Upper lobe of left lung (tissue), 6 donors: ENCODE measurements at places on chromosomes 2 and 18.

- peak overlapping the region; percentile 84 for H3K4me3 ChIP-seq
- H3K36me3 ChIP-seq = peaks cover 10% of the 10 kb centered on the region
- DNase-seq = no peak
- no peaks in the 10 kb centered on the region for H3K27me3 ChIP-seq
- H3K27ac ChIP-seq = peak overlapping the region; percentile 99
Observed at GRCh38 chr2:61535449-61535848, 2.7 kb downstream of the XPO1 start.

DNA sequence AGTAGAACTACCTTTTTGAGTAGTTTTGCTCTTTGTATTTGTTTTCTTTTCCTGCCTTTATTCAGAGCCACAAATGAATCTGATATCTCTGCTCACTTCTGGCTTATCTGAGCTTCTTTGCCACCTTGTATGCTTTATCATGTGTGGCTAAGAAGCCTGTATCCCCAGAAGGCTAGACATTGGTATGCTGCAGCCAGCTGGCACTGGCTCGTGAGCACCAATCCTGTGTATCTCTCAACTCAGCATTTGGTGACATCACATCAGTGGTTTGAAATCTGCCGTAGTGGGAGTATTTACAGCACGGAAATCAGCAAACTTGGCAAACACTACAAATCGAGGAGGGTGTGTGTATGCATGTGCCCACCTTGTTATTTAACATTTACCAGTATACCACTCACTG is 183.7 kb upstream of the LHCGR start:
- DNase-seq = no peak
- no peak overlapping the region for H3K4me3 ChIP-seq
- no peak overlapping the region for H3K27ac ChIP-seq
- no peaks in the 10 kb centered on the region for H3K27me3 ChIP-seq
- no peaks in the 10 kb centered on the region for H3K4me1 ChIP-seq

GRCh38 chr18:26510337-26510736 is 38.0 kb downstream of the KCTD1 start:
- no peak overlapping the region for H3K4me3 ChIP-seq
- no peak overlapping the region for H3K27ac ChIP-seq
- no peaks in the 10 kb centered on the region for H3K36me3 ChIP-seq
- H3K27me3 ChIP-seq = no peaks in the 10 kb centered on the region

DNA sequence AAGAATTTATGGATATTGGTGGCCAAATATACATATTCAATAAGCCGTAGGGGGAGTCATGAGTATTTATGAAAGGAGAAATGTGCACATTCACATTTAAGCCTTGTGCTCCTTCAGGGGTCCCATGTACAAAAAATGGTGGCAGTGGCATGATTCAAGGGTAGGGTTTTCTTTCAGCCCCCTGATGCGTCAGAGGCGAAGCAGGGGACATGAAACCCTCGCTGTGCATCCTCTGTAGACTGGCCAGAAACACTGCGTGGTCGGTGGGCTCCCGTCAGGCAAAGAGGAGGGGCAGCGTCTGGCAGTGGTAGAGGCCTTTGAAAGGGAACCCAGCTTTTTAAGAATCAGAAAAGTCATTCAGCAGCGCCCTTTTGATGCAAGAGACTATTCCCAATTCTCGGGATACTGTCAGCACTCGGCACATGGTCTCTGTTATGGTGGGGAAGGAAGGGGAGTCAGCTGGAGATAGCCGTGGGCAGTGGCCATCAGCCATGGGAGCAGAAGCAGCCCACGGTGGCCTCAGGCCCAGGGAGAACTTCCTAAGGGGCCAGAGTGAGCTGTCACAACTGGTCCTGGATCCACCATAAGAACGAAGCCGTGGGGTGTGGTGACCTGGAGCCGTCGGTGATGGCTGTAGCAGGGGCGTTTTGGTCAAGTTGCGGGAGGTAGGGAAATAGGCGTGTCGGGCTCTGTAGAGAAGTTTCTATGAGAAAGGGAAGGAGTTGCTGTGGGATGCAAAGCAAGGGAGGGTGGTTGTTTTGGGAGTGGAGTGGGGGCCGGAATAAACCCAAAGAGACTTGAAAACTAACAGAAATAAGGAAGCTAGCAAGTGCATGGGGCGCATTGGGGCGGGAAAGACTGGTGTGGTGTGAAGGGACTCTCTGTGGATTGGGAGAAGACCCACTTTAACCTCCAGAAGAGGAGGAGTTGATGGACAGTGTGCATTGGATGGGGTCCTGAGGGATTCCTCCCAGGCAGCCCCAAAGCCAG is 95.6 kb downstream of the SH3BP4 start:
- no peaks in the 10 kb centered on the region for H3K27me3 ChIP-seq
- DNase-seq = peak; percentile 33
- H3K4me3 ChIP-seq = no peak overlapping the region
- H3K36me3 ChIP-seq = peaks cover 8% of the 10 kb centered on the region

DNA sequence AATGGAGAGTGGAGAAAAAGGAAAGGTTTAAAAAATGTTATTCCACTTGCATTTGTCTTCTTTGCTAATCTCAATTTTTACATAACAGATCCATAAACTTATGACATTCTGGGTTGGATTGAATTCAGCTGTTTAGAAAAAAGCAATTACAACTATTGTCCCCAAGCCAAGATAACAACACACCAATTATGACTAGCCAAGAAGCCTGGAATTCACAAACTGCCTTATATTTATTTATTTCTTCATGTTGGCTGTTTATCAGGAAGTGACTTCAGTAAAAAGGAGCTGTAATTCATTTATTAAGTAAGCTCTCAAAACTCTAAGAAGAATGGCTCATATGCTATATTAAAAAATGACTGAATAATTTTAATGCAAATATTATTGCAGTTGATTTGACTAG is 137.4 kb downstream of the CALCRL start:
- H3K36me3 ChIP-seq = no peaks in the 10 kb centered on the region
- H3K27ac ChIP-seq = no peak overlapping the region
- H3K27me3 ChIP-seq = no peaks in the 10 kb centered on the region
- no peaks in the 10 kb centered on the region for H3K4me1 ChIP-seq
- no peak for DNase-seq
- H3K4me3 ChIP-seq = no peak overlapping the region

DNA sequence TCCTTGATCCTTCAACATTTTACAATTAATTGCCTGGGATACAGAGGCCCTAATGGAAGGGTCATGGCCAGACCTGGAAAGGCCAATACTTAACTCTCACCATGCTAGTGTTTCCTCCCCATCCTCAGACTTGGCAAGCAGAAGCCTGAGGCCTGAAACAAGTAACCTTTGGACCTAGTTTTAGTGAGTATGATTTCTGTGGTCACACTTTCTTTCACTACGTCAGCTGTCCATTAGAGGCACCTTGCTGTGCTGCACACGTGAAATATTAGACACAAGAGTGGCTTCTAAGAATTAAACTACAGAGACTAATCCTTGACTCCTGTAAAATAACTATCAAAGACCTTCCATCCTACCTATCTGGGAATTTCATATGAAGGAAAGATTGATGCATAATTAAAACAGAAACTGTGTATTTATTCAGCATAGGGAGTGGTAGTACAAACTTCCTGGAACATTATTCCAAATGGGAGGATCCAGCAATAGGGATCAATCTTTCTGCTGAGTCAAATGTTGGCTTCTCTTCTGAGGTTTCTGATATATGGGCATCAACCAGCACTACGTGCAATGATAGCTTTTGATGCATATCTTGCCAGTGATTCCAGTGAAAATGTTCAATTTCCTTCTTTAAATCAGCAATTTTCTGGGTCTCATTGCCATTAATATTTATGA is 249.7 kb downstream of the IKZF2 start:
- no peak overlapping the region for H3K27ac ChIP-seq
- H3K4me3 ChIP-seq = no peak overlapping the region
- no peaks in the 10 kb centered on the region for H3K4me1 ChIP-seq

DNA sequence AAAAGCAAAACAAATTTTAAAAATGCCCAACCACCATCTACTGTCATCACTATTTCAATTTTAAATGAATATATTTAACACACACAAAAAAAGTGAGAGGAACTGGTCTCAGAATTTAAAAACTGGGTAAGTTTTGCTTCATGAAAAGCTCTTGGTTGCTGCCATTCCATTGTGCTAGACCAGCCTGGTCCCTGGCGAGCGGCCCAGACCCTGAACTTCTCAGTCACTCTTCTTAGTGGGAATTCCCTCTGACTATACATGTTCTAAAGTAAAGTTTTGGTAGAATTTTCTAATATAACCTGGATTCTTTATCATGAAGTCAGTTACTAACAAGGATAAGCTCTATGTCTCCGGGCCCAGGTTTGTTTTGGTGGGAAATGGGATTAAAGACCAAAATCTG is 34.8 kb upstream of the TMEM177 start:
- H3K4me1 ChIP-seq = peaks cover 4% of the 10 kb centered on the region
- no peak for DNase-seq
- no peaks in the 10 kb centered on the region for H3K36me3 ChIP-seq
- no peak overlapping the region for H3K4me3 ChIP-seq
- no peak overlapping the region for H3K27ac ChIP-seq

DNA sequence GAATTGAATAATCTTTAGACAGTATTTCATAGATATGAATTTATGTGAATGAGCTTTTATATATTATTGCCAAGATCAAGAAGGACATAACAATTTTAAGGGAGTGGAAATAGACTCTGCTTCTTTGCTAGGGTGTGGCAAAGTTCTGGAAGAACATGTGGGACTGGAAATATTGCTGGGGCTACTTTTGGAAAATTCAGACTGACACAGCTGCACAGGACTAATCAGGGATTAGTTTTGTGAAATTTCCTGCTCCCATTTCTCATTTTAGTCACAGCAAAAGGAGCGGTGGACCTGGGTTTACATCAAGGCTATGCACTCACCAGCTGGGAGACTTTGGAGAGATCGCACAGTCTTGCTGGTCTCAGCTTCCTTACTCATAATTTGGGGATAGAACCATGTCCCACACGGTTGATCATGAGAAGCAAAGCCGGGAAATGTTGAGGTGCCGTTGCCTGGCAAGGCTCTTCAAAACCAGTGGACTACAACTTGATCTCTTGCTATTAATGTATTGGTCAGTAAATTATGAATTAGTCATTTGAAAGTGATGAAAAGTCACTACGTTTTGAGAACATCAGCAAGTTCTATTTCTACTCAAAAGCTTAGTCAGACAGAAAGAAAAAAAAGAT is 42.4 kb downstream of the IL1RL2 start:
- H3K27ac ChIP-seq = no peak overlapping the region
- H3K4me1 ChIP-seq = peaks cover 32% of the 10 kb centered on the region
- H3K4me3 ChIP-seq = no peak overlapping the region

DNA sequence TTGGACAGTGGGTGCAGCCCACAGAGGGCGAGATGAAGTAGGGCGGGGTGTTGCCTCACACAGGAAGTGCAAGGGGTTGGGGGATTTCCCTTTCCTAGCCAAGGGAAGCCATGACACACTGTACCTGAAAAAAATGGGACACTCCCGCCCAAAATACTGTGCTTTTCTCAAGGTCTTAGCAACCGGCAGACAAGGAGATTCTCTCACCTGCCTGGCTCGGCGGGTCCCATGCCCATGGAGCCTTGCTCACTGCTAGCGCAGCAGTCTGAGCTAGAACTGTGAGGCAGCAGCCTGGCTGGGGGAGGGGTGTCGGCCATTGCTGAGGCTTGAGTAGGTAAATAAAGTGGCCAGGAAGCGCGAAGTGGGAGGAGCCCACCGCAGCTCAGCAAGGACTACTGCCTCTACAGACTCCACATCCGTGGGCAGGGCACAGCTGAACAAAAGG is 244.7 kb downstream of the NBAS start:
- no peaks in the 10 kb centered on the region for H3K27me3 ChIP-seq
- DNase-seq = peak; percentile 42
- no peaks in the 10 kb centered on the region for H3K4me1 ChIP-seq
- no peak overlapping the region for H3K27ac ChIP-seq
- no peak overlapping the region for H3K4me3 ChIP-seq

GRCh38 chr2:219002395-219003266 is 9.4 kb upstream of the CRYBA2 start:
- H3K36me3 ChIP-seq = no peaks in the 10 kb centered on the region
- H3K4me1 ChIP-seq = peaks cover 16% of the 10 kb centered on the region
- peak overlapping the region; percentile 86 for H3K27ac ChIP-seq
- peaks cover 6% of the 10 kb centered on the region for H3K27me3 ChIP-seq
- peak overlapping the region; percentile 10 for H3K4me3 ChIP-seq

- H3K27me3 ChIP-seq = peaks cover 11% of the 10 kb centered on the region
- DNase-seq = no peak
- H3K4me1 ChIP-seq = peaks cover 21% of the 10 kb centered on the region
- no peaks in the 10 kb centered on the region for H3K36me3 ChIP-seq
- H3K27ac ChIP-seq = no peak overlapping the region
Observed at GRCh38 chr2:199452260-199452990, 5.3 kb downstream of the SATB2 start.

- H3K36me3 ChIP-seq = no peaks in the 10 kb centered on the region
- H3K27me3 ChIP-seq = no peaks in the 10 kb centered on the region
- H3K4me3 ChIP-seq = no peak overlapping the region
- peaks cover 20% of the 10 kb centered on the region for H3K4me1 ChIP-seq
Observed at GRCh38 chr2:102256276-102256675, 55.1 kb upstream of the IL1RL1 start.

DNA sequence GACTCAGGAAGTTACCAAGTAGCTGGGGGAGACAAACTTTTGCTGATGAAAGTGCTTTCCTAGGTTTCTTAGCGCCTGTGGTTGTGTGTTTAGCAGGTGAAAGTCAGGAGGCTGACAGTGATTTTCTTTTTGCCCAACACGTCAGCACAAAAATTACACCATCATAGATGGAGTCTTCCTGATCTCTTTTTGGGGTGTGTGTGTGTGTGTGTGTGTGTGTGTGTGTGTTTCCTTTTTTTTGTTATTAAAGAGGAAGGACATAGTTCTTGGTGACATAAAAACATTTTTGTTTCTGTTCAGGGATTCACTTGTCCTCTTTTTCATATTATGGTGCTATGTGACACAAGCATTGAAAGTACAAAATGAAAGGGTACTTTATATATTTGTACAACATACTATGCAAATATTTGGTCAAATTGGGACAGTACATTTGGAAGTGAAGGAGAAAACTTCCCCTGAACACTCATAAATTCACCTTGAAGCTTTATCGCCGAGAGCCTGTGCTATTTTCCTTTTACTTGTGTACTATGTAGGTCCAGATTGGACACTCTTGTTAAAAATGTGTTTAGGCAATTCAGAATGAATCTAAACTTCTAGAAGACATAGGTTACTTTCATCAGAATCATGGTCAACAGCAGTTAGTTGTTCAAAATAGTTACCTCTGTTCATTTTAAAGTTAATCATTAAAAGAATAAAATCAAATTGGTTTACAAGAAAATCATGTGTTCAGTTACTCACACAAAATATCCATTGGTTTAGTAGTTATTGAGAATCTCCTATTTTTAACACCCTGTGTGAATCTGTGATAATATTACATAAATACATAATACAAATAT is 491.9 kb downstream of the IRS1 start:
- no peaks in the 10 kb centered on the region for H3K27me3 ChIP-seq
- DNase-seq = no peak
- H3K27ac ChIP-seq = no peak overlapping the region
- peaks cover 4% of the 10 kb centered on the region for H3K4me1 ChIP-seq

- H3K4me1 ChIP-seq = no peaks in the 10 kb centered on the region
- H3K27me3 ChIP-seq = no peaks in the 10 kb centered on the region
- H3K4me3 ChIP-seq = no peak overlapping the region
- no peak for DNase-seq
- no peaks in the 10 kb centered on the region for H3K36me3 ChIP-seq
- no peak overlapping the region for H3K27ac ChIP-seq
Observed at GRCh38 chr18:60069145-60069544, 169.3 kb downstream of the PMAIP1 start.
